Posterior cingulate gyrus (tissue), 11 donors: ENCODE measurements at places on chromosomes 16 and 17.

GRCh38 chr17:63841350-63842172 is 924 bp downstream of the SMARCD2 start:
- DNase-seq: no peak

DNA sequence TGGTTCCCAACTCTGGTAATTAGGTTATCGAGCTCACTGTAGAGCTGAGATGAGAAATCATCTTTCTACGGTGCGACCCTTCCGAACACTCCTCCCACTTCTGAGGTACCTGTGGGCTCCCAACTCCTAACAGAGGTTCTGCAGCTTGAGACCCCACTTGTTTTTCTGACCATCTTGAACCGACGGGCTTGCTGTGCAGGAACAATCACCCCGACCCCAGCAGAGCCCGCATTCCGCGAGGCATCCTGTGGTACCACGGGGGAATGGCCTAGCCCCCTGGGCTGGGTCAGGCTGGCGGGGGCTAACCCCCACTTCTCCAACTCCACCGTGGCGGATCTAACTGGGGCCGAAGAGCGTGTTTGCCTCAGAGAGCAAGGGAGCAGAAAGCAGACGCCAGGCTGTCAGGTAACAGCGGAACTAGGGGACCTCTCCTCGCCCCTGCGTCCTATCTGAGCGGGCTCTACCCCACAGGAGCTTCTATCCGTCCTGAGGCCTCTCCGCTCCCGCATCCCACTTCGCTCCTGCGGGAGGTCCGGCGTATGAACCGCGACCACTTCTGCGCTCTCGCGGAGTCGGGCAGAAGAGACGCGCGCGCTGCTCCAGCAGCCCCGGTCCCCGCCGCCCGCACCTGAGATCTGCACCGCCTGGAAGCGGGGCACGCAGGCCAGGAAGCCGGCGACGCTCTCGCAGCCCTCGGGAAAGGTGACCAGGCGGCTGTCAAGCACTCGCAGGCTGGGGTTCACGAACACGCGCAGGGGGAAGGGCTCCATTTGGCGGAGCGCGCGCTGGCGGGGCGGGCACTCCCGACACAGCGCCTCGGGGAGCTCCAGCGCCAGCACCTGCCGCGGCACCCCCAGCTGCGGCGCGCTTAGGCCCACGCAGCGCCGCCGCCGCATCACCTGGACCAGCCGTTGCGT is 761 bp downstream of the PDF start:
- peak; percentile 74 for DNase-seq

DNA sequence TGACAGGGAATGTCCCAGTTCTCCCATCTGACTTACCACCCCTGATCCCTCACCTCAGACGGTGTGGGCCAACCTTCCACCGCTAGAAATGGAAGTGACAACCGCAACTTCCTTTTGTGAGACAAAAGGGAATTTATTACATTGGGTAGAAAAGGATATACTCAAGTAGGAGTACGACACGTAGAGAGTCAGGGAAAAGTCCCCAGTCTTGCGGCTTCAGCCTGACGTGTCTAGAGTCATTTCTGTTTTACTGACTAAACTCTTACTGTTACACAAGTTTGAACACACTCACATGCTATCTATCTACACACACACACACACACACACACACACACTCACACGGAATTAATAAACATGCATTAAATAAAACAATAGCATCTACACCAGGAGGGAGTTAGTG is 178.9 kb downstream of the COPRS start:
- DNase-seq: peak; percentile 19

DNA sequence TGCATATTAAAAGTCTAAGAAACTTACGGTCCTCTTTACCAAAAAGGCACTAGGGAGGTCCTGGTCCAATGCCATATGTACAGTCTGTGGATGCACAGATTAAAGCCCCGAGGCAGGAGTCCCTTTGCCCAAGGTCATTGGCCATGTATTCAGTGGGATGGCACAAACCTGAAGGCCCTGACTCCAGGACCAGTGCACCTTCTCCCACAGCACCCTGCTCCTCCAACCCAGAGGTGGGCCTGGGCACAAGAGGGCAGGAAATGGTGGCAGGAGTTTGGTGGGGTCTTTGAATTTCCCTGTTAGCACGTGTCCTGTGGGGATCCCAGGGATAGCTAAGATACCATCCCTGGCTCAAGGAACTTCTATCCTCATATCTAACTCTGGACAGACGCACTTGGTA is 28.5 kb downstream of the TLE7 start:
- no peak for DNase-seq

- DNase-seq: peak; percentile 66
Measured at GRCh38 chr17:29158096-29158487, 22.1 kb downstream of the MYO18A start.

GRCh38 chr16:57091200-57091974 is 996 bp upstream of the CPNE2 start:
- no peak for DNase-seq

DNA sequence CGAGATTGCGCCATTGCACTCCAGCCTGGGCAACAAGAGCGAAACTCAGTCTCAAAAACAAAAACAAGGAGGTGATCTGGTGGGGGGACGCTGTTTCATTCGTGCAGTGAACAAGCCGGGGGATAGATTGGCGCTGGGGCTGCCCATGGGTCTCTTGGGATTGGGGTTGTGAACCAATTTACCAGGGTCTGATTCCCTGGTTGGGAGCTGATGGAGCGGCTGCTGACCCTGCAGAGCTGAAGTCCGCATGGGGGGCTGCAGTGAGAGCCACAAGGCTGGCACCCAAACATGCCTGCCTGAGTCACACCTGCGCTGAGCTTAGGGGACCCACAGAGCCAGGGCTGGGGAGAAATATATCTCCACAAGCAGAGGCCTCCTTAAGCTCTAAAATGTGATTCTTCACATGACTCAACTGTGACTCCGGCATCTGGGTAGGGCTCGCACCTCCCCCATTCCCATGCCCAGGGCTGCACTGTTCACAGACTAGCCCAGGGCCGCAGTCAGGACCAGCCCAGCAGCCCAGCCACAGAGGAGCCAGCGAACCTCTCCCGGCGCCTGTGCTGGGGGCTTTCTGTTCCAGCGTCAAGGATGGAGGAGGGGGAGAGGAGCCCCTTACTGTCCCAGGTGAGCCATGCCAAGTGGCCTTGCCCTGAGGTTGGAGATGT is 5.0 kb downstream of the TSPAN10 start:
- DNase-seq: no peak

GRCh38 chr17:78019367-78019975 is 61.0 kb downstream of the TNRC6C start:
- no peak for DNase-seq

DNA sequence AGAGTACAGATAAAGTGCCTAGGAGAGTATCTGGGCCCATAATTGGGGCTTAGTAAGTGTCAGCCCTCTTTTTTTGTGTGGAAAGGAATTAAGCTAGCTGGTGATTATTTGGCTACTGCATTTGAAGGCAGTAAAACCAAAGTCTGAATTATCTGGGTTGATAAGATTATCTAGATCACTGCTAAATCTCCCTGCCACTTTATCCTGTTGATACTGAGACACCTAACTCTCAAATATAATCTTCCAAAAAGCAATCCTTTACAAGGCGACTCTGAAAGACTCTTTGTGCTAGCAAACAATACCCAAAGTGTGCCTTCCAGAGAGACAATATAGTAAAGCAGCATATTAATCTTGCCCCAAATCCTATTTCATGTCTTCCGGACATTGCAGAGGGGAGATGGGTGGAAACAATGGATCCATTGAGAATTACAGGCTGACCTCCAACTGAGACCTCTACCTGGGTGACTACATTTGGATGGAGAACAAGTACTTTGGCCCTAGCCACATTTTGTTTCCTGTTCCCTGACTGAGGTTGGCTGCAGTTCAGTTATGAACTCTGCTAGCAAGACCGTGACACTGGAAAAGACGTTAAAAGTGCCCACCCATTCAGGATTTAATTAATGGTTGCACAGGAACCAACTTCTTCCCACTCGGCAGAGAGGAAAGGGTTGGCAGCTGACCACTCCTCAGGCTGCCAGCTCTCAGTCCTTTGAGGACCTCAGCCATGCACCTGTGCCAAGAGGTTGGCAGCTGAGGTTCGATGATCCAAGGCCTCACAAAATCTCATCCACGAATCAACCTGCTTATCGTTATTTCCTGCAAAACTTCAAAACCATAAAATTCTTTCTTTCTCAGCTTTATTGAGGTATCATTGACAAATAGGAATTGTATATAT is 72.6 kb downstream of the SYCE1L start:
- DNase-seq: no peak

- no peak for DNase-seq
Measured at GRCh38 chr16:896261-897199, 74.3 kb downstream of the LMF1 start.

DNA sequence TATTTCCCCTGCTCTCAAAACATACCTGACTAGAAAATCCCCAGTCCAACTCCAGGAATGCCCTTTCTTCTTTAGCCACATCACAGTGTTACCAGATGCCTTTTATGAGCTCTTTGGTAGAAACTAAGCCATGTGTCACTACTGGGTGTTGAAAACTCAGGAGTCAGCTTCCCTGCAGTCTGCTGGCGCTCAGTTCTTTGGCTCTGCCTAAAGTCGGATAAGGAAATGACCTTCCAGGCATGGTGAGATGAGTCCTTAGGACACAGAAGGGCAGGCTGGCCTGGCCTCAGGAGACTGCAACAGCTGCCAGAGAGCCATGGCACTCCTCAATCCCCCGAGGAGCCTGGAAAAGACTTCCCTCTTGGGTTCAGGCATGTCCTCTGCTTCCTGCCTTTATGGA is 89.1 kb downstream of the CDH13 start:
- no peak for DNase-seq

- no peak for DNase-seq
Measured at GRCh38 chr16:74079232-74079586, 217.4 kb upstream of the PSMD7 start.

GRCh38 chr17:73691321-73691766 is 47.1 kb upstream of the SDK2 start:
- DNase-seq: no peak

DNA sequence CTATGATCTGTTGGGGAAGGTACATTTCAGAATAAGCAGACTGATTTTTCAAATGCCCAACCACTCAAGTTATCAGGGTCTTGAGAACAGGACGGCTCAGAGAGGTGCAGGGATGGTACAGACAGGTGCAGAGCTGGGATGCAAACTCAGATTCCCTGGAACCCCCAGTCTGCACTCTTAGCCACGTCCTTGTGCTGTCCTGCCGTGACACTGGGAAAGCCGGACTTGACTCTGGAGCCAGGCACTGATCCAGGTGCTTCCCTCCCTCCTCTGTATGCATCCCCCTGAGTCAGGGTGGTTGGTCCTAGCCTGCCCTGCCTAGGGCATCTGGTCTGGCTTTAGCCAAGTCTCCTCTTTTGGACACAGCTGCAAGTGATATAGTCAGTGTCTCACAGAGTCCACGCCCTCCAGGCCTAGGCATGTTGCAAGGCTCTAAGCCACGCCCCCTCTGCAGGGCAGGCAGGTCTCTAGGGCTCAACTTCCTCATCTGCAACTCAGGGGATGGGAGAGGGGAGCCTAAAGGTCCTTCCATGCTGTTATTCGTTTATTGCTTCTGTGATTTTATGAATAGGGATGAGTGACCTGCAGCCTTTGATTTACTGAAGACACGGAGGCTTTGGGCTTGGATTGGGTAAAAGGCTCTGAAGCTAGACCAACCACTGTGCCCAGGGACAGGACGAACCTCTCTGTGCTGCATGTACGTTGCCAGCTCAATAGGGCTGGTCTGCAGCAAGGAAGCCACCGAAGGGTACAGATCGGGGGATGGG is 97.3 kb downstream of the SDK2 start:
- no peak for DNase-seq

GRCh38 chr17:45088741-45089140 is 27.6 kb downstream of the NMT1 start:
- DNase-seq: no peak

DNA sequence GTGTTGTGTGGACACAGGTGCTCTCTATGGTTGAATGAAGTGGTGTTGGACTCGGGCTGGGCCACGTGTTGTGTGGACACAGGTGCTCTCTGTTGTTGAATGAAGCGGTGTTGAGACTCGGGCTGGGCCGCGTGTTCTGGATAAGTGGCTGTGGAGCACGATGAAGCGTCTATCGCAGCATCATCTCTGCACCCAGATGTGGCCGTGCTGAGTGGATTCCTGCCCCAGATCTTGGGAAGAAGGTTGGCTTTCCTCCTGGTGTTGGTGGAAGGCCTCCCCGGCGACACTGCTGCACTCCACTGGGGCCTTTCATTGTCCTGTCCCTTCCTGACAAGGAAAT is 69.1 kb downstream of the RPTOR start:
- DNase-seq: no peak

DNA sequence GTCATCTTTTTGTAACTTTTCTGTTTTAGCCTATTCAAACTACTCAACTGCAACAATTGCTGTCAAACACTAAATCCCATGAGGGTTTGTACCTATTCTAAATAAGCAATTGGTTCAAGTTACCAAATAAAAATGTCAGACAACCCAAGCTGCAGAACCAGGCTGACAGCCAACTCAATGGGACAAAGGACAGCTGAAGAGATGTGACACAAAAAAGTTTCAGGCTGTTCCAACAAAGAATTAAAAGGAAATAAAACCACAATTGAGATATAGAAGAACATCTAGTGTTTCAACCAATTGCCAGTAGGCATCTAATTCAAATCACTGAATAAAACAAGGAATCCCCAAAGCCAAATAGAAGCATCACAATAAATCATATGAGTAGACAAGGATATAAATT is 49.3 kb downstream of the GRB7 start:
- no peak for DNase-seq

DNA sequence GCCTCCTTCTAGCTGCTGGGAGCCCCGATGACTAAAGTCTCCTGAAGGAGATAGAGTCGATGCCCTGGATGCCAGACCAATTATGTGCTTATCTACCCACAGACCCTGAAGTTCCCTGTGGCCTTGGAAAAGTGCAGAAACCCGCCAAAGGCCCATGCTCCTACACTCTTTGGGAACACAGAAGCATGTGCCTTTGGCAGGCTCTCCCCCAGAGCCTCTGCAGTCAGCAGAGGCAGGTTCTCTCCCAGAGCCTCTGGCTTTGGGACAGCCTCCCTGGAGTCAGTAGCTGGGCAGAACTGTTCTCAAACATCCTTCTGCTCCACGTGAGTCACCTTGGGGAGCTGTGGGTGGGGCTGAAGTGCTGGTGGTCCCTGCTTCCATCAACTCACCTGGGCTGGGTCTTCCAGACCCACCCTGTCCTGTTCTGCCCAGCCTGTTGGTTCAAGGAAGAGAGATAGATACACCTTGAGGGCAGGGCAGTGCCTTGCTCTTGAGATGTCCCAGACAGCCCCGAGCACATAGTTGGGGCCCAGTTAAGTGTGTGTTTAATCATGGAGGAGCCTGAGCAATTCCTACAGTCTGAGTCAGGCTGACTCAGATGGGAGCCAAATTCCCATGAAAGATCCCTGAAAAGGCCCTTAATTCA is 3.2 kb upstream of the CDK5RAP3 start:
- DNase-seq: no peak
